ENCODE measurements at places on chromosomes 7 and 10.

DNA sequence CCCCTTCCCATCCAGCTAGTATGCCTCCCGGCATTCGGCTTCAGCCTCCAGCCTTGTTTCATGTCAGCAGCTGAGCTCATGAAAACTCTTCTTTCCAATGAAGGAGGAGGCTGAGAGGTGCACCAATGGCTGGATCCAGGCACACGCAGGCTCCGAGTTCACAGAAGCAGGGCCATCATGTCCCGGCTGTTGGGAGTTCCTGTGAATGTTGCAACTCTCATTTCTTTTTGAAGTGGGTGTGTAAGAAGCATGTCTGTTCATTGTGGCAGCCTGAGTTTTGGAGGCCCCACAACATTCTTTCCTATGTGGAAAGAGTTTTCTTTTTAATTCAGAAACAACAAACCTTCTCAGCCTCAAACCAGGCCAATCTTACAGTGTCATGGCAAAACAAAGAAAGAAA lies 89.7 kb downstream of the PTPRE start:
- DNase-seq, result no peak

DNA sequence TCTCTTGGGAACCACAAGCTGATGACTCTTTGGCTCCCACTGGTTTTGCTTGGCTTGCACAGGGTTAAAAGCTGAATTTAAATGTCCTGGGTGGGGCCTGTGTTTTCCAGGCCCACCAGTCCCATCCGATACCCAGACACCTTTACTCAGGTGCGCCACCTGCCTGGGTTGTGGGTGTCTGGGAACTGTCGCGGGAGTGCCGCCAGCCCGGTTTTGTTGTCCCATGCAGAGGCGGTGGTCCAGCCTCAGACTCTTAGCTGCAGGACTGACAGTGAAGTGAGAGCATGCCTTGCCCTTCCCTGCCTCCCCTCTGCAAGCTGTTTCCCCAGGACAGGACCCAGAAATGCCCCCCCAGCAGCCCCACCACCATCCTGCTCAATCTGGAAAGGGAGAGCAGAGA lies 255.6 kb upstream of the ZNF32 start:
- no peak for DNase-seq

DNA sequence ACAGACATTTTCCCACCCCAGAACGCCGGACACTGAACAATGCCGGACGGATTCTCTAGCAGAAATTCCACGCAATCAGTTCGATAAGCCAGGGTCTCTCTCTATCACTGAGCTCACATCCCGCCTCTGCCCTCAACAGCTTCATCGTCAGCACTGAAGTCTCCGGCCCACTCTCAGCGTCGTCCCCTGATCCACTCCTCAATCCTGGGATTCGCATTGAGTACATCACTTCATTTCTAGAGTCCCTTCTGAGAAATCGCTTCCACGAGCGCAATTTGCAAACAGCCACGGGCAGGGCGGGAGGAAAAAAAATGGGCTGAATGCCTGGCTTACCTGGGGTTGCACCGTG lies 365 bp downstream of the YME1L1 start:
- no peak for DNase-seq

DNA sequence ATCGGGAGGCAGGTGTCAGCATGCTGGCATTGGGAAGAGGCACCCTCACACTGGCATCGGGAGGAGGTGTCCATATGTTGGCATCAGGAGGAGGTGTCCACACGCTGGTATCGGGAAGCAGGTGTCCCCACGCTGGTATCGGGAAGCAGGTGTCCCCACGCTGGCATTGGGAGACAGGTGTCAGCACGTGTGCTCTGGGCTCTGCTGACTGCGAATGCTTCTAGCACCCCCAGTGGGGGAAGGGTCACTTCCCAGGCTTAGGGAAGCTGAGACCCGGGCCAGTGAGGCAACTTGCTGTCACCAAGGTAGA lies 92.5 kb upstream of the IKZF1 start:
- no peak for DNase-seq

DNA sequence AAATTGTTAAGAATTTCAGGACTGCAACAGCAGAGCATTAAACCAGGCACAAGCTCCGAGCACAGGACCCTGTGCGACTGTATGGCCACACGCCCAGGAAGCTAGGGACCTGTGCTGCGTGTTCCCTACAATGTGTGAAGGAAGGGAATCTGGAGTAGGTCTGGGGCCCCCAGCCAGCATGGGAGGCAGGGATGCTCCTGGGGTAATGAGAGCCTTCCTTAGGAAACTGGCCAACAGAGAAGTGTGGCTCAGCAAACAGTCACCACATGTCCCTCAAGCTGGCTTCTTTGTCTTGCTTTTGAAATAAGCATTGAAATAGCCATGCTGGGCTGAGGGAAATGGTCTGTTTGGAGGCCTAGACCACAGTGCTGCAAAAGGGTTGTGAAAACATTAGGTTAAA lies 8.2 kb downstream of the BLNK start:
- no peak for DNase-seq

- DNase-seq, result no peak
Observed at GRCh38 chr10:103192089-103192450, 1.0 kb downstream of the NT5C2 start.

- DNase-seq, result no peak
Observed at GRCh38 chr7:113892818-113893217, 26.0 kb downstream of the PPP1R3A start.

DNA sequence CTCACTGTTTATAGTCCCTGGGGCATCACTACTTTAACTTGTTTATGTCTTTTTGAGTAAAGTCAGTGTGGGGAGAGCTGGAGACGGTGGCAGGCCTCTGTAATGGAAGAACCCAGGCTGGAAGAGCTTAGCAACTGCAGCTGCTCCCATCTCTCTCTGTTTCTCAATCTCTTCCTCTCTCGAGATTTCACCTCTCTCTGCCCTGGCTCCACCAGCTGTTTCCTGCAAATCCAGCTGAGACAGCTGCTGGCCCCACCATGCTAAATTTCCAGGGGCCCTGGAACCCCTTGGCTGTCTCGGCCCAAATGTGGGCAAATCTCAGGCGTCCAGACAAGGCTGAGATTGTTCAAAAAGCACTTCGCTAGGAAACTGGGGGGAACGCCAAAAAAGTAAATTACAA lies 25.8 kb upstream of the SLF2 start:
- no peak for DNase-seq

DNA sequence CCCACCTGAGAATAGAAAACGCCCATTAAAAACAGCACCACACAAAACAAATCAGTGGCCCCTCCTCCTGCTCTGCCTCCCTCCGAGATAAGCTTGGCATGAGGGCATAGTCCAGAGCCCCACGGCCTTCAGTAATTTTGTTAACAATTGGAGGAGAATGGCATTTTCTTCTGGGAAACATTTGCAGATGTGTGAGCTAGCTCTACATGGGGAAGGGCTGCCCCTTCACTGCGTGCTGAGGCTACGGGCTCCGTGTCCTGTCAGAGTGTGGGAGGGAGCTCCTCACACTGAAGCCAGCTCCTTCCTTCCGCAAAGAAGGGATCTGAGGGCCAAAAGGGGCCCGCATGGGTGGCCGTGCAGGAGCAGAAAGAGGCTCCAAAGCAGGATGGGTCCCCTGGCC lies 15.2 kb downstream of the GRK5 start:
- no peak for DNase-seq

GRCh38 chr10:77028042-77028441 lies 609.6 kb downstream of the KCNMA1 start:
- DNase-seq, result no peak

DNA sequence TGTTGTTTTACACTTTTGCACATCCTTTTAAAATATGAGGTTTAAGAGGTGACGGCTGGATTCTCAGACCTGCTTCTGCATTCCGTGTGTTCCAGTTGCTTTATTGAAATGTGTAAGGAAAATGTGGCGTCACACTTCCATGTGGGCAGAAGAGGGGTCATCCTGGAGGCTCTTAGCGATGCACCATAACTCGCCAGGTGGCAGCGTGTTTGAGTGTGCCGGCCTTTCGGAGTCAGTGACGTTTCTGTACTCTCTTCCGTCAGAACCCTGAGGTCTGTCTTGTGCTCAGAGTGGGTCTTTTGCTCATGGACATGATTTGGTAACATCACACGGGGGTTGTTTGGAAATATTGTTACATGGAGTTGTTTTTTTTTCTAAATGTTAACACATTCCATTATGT lies 9.1 kb downstream of the PPP2R2D start:
- no peak for DNase-seq

DNA sequence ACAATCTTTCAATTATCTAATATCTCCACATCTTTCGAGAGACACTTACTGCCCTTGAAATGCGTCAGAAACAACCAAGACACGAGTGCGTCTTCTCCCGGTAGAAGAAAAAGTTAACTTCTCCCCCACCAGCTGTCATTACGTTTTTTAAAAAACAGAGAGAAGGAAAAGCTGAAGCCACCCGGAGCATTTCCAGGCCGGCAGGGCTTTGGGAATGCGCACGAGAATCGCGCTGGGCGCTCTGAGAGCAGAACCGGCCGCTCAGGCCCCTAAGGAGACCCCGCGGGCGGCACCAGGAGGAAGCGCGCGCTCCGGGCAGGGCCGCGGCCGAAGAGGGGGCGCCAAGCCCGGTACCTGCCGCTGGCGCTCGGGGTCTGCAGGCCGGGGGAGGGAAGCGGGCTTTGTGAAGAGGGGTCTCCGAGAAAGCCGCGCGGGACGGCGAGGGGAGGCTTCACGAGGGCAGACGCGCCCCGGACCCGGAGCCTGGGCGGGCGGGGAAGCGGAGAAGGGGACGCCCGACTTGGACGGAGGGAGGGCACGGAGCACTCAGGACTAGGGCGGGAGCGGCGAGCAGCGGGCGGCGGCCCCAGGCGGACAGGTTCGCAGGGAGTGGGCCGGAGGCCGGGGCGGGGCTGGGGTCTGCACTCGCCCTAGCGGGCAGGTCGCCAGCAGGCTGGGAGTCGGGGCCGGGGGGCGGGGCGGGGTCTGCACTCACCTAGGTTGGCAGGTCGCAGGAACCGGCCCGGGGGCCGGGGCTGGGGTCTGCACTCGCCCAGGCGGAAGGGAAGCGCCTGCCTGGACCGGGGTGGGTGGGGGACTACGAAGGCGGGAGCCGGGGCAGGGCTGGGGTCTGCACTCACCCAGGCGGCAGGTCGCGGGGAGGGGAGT lies 932 bp downstream of the ESYT2 start:
- DNase-seq, result no peak

GRCh38 chr7:8418629-8419245 lies 14.7 kb upstream of the NXPH1 start:
- DNase-seq, result peak; percentile 16

DNA sequence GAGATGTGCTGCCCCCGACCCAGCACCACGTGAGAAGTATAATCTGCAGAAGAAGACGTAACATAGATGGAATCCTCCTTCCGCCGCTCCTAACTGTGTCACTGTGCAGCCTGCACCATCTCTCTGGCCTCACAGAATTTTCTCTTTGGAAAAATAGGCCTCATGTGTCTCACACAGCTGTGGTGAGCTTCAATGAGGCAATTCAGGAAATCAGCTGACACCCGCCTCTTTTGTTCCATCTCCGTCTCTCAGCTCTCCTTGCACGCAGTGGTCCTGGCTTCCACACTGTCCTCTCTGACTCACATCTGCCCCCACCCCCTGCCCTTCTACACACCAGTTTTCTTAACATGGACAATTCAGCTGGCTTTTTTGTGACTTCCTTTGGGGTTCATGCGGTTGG lies 7.2 kb downstream of the C10orf90 start:
- DNase-seq, result peak; percentile 96

DNA sequence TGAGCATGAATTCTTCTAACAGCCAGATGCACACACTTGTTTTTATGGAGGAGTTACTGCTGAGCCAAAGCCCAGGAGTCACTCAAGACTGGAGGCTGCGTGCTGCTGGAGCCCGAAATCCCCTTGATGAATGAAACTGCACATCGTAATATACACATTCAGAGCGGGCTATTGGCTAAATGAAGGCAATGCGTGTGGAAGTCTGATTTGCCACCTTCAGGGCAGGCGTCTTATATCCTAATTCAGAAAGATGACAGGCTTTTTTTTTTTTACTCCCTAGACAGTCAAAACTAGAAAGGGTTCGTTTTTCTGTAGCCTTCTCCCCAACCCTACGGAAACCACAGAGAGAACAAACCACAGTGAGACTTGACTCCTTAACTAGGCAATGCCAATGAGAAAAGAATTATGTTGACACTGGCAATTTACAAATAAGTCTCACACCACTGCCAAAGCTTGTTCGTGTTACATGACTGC lies 227.2 kb upstream of the KLF14 start:
- peak; percentile 40 for DNase-seq

DNA sequence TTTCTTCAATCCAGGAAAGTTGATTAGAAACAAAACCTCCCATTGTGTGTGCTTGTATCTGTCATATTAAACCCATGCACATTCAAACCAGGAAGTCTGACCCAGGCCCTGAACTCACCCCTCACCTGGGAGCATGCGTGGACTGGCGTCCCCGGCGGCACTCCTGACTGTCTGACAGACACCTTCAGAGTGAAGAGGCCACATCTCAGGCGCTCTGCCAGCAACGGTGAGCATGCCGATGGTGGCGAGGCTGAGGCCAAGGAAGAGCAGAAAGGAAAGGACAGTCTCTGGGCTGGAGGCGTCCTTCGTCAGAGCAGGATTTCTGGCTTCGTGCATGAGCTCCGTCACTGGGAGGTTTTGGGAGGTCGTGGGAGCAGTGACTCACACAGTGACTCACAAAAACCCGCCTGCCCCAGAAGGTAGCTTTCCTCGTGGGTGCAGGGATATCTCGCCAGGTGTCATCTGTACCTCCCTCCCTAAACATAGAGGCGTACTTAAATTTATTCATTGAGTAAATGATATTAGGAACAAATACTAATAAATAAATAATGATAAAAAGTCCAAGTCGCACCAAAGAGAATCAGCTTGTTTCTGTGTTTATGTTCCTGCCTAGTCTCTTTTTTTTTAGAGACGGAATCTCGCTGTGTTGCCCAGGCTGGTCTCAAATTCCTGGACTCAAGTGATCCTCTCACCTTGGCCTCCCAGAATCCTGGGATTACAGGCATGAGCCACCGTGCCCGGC lies 13.5 kb downstream of the IQCE start:
- DNase-seq, result no peak

- DNase-seq, result no peak
Observed at GRCh38 chr7:44062903-44063295, 2.5 kb downstream of the PGAM2 start.

GRCh38 chr10:119775529-119775928 lies 49.7 kb downstream of the INPP5F start:
- DNase-seq, result no peak

DNA sequence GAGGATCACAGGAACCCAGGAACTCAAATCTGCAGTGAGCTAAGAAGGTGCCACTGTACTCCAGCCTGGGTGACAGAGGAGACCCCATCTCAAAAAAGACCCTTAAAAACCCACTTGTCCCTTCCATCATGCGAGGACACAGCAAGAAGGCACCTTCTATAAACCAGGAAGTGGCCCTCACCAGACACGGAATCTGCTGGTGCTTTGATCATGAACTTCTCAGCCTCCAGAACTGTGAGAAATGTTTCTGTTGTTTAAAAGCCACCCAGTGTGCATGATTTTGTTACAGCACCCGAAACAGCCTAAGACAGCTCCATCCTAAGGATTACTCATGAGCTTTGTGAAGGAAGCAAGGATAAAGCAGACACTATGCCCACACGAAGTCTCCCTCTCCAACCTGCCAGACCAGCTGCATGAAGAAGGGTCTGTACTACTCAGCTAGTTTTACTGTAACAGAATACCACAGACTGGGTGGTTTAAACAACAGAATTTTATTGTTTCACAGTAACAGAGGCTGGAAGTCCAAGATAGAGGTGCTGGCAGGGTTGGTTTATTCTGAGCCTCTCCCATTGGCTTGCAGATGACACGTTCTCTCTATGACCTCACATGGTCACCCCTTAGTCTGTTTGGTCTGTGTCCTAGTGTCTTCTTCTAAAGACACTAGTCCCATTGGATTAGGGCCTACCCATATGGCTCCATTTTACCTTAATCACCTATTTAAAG lies 13.7 kb downstream of the VIM start:
- no peak for DNase-seq

GRCh38 chr7:101896316-101896715 lies 78.9 kb downstream of the CUX1 start:
- DNase-seq, result no peak
